Caco-2 (cell line): ENCODE measurements at places on chromosomes 11 and 22.

DNA sequence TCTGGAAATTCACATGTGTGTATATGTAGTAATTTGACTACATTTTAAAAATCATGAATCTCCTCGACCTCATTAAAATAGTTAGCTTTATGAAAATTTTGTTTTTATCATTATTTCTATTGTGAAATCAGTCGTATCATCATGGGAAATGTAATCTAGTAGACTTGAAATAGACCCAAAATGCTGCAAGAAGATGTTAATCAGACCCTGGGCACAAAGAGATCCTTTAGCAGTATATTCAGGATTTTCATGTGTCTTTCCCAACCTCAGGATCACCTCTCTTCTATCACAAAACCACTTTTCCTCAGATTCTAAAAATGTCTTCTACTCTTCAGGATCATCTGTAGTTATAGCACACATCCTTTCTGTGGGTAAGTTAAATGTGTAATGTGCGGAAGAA is 74.9 kb upstream of the ADSL start:
- no peak for DNase-seq

DNA sequence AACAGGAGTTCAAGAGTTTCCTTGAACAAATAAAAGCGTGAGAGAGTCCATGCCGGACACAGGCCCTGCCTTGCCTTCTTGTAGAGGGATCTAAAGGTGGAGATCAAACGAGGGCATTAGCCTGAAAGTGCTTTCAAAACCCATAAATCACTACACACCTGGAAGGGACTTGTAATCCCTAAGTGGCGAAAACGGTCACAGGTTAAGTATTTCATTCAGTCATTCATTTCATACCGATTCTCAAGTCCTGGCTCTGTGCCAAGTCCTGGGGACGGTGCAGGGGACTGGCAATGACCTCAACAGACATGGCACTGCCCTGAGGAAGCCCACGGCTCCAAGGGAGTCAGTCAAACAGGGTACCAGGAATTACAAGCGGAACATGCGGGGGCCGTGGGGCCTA is 26.6 kb downstream of the ELFN2 start:
- DNase-seq, result peak; percentile 28

GRCh38 chr11:64059339-64060140 is 23.8 kb downstream of the FLRT1 start:
- no peak for DNase-seq

DNA sequence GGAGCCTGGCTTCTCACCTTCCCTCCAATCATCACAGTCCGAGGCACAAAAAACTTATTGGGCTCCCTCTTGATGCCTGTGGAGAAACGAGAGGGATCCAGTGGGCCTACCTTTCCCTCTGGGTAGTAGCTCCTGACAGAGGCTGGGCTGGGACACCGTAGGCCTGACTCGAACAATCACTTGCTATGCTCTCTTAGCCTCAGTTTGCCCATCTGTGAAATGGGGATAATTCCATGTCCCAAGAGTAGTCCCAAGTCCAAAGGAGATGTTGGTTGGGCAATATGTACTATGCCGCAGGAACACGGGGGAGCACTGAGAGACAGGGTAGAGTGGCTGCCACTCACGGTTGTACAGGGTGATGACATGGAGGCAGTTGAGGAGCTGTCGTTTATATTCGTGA is 7.6 kb upstream of the RASGRP2 start:
- DNase-seq, result no peak

GRCh38 chr11:127451861-127452260 is 451.3 kb upstream of the KIRREL3 start:
- DNase-seq, result no peak

GRCh38 chr11:16547879-16548278 is 190.6 kb upstream of the C11orf58 start:
- no peak for DNase-seq

DNA sequence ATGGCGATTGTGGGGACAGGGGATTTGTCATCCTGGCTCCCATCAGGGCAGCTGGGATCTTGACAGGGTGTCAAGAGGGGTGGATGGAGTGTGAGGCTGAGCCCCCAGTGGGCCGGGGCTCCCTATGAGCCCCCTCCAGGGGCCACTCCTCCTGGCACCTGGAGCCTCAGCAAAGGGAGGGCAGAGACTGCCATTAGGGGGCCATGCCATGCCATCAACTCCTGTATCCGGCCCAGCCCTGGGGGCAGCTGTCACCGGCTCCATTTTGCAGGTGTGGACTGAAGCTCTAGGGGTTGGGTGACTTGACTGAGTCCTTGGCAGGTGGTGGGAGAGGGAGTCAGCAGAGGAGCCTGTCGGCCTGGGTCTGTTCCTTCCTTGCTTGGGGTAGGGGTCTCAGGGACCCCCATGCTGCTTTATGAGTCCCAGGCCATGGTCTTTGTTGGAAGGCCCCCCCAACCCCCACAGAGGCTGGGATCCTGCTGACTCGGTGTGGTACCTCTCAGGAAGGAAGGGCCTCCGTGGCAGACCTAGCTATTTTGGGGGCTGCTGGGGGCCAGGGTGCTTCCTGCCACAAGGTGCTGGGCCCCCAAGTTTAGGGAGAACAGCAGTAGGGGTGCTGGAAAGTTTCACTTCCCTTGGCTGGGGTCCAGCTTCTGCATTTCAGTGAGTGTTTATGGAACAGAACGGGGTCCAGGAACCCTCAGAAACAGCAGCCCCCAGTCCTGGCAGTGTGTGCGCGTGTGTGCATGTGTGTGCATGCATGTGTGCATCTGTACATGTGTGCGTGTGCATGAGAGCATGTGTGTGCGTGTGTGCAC is 1.5 kb downstream of the ACY3 start:
- no peak for DNase-seq

DNA sequence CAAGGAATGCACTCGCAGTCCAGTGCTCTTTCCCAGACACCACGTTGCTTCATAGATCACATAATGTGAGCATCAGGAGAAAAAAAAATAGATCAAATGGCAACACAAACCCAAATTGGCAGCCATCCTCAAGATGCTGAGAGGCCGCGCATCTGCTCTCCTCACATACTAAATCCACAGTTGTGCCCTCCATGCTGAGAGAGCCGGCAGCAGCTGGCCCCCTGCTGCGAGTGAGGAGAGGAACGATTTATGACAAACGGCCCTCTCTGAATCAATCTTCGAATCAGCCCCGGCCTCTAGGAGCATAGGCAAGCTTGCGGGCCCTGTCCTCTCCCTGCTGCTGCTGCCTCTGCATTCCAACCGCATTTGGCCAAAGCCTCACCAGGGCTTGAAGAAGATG is 159.9 kb upstream of the TENM4 start:
- DNase-seq, result no peak

DNA sequence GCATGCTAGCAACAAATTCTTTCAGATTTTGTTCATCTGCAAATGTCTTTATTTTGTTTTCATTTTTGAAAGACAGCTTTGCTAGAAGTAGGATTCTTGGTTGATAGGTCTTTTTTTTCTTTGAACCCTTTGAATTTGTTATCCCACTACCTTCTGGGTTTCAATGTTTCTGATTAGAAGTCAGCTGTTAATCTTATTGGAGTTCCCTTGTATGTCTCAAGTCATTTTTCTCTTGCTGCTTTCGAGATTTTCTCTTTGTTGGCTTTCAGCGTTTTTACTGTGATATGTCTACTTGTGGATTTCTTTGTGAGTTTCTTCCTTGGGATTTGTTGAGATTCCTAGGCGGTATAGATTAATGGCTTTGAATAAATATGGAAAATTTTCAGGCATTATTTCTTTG is 27.2 kb upstream of the MS4A8 start:
- no peak for DNase-seq

DNA sequence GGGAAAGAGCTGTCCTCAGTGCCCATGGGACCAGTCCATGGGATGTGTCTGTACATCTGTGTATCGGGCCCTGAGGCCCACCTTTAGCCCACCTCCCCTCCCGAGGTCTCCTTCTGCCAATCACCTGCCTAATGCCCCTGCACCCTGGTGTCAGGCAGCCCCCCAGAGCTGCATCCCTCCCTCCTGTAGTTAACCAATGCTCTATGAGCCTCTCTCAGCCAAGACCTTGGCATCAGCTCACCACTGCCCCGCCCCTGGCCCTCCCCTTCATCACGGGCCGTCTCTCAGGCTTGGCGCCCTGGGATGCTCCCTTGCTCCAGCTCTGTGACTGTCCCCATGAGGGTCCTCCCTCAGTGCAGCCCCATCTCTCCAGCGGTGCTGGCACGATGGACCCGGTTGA is 18.5 kb downstream of the MGAT3 start:
- no peak for DNase-seq

- no peak for DNase-seq
Observed at GRCh38 chr11:70265341-70265740, 5.1 kb upstream of the PPFIA1 start.

- DNase-seq, result peak; percentile 89
Observed at GRCh38 chr11:8794677-8795103, 112.1 kb downstream of the RPL27A start.

DNA sequence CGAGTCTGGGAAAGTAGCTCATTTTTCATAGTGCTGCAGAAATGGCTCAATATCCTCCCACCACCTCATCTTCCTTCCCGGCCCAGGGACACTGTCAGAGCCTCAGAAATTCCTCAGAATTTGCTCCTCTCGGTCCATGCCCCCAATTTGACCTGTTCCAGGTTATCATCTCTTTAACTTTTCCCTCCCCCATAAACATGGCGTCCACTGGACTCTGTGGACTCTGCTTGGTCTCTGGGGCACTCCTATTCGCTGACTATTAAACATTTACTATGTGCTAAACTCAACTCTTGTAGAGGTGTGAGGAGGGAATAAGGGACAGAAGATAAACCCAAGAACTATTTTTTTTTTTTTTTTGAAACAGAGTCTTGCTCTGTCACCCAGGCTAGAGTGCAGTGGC is 8.2 kb upstream of the PC start:
- DNase-seq, result peak; percentile 23

DNA sequence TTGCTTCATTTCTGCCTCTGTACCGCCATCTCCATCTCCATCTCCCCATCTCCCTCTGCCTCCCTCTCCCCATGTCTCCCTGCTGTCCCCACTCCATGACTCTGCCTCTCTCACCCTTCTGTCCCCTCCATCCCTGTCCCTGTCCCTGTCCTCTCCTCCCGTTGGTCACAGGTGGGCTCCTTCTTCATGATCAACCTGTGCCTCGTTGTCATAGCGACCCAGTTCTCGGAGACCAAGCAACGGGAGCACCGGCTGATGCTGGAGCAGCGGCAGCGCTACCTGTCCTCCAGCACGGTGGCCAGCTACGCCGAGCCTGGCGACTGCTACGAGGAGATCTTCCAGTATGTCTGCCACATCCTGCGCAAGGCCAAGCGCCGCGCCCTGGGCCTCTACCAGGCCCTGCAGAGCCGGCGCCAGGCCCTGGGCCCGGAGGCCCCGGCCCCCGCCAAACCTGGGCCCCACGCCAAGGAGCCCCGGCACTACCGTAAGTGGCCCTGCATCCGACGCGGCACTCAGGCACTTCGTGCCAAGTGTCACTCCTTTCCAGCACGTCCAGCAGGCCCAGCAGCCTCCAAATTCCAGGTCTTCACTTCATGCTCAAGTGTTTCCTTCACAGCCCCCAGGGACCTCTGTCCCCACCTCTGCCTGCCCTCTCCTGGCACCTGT is 76.0 kb downstream of the CACNA1I start:
- no peak for DNase-seq

DNA sequence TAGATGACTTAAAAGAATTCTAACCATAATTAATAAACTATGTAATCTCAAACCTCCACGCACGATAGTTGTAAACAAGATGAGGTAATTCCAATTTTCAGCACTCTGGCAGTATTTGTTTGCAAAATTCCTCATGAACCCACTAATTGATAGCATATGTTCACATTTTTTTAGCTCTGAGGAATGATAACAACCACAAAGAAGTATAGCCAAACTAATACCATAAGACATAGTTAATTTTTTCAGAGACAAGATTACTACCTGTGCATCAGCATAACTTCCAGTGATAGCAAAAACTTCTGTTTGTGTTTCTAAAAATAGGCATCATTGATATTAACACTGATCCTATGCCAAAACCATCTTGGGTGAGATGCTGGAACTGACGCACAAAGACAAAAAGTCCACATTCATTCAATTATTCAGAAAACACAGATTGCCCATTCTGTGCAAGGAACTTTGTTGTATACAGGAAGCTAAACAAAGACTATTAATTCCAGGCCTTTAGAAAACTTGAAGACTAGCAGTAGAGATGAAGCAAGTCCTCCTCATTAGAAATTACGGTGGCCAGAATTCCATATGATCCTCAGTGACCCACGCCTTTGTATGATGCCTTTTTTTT is 57.7 kb downstream of the PDGFD start:
- no peak for DNase-seq

DNA sequence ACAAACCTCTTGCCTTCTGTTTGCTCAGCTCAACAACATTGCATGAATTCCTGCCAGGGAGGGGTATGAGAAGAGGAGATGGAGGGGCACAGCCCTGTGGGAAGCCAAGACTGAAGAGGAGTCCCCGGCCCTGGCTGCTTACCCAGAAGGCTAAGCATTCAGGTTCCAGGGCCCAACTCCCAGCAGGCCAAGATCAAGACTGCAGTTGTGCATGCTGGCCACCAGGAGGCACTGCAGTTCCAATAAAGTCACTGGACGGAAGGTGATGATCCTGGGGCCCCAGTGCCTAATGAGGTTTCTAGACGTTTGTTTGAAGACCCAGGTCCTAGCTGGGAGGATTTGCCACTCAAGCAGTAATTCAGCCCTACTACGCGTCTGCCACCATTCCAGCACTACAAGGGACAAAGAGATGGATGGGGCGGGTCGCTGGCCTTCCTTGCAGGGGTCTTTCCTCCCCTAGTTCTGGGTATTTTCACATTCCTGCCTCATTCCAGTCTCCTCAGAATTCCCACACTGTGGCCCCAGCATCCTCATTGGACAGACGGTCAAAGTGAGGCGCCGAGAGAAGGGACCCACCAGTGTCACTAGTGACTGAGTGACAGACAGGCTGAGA is 23.6 kb downstream of the ALX4 start:
- peak; percentile 56 for DNase-seq

GRCh38 chr22:19850763-19851109 is 3.9 kb downstream of the GNB1L start:
- no peak for DNase-seq

DNA sequence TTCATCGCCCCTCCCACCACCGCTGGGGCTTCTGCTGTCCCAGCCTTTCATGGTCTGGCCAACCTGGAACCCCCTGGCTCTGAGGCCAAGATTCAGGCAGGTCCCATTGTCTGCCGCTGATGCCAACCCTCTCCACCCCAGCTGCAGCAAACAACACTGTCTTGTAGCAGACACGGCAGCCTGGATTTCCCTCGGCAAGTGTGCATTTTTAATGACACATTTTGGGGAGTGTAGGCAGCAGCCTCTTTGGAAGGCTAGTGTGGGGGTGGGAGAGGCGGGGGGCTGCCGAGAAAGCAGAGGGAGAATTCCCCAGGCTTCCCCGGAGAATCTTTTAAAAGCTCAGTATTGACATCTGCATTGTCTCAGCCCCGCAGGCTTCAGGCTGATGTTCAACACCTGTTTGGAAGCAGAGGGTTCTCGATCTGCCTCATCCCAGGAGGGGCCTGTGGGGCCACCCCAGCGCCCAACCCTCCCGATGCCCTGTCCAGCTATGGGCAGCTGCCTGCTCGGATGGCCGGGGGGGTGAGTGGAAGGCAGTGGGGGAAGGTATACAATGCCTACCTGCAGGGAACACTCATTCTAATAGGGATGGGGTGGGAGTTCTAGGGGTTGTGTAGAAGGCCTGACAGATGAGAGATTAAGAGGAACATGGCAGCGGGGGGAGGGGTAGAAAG is 41.5 kb downstream of the NECTIN1 start:
- DNase-seq, result no peak

GRCh38 chr11:71977743-71978418 is 20.8 kb upstream of the IL18BP start:
- peak; percentile 64 for DNase-seq

GRCh38 chr11:34665077-34665835 is 44.4 kb downstream of the EHF start:
- no peak for DNase-seq
